Activated CD8-positive, alpha-beta memory T cell treated with anti-CD3 and anti-CD28 coated beads, Interleukin-2, amount 50 U/mL, for 4 hours (primary cell): ENCODE measurements at places on chromosomes 12 and 14.

DNA sequence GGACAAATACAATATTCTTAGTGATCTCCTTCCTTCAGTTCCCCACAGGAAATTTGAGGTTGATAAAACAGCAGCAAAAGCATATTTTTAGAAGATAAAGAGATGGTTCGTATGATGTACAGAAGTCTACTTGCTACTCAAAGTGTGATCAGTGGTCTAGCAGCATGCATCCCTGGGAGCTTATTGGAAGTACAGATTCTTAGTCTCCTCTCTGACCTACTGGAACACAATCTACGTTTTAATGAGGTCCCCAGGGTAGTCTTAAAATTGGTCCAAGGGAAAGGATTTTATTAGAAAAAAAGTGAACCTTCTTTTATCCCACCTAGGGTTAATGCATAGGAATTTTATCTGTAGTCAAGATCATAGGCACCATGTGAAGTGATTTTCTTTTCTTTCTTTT lies 703.4 kb downstream of the NRXN3 start:
- DNase-seq: no peak

GRCh38 chr14:66628636-66629035 lies 120.7 kb downstream of the GPHN start:
- DNase-seq: no peak

DNA sequence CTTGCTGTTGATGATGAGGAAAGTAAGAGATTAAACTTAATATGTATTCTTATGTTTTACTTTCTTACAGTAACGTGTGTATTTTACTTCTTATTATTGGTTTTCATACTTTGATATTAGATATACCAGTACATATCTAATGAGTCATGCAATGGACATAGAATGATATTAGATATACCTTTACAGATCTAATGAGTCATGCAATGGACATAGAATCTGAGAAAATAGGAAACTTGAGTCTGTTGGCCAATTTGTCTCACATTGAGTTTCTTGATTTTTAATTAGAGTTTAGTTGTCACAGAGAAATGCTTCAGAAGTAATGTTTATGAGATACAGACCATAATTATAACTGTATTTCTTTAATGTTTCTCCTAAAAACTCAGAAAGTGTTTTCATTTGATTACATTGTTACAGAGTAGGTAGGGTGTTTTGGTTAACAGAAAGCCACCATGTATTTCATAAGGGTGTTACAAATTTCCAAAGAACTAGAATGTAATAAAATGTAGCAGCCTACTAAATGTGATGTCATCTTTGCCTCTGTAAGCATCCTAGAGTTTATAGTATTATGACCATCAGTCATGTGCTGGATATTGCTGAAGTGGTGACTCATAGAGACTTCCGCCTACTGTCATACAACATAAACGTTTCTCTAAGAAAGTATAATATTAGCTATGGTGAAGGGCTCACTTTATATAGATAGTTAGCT lies 3.0 kb downstream of the GAS2L3 start:
- DNase-seq: no peak

GRCh38 chr12:94644141-94644979 lies 6.0 kb downstream of the TMCC3 start:
- no peak for DNase-seq

- no peak for DNase-seq
These were observed 157.7 kb downstream of the TTC7B start for GRCh38 chr14:90658541-90658967.

GRCh38 chr14:82112210-82112839 lies 578.7 kb upstream of the SEL1L start:
- DNase-seq: no peak
